ENCODE measurements at places on chromosomes 1 and 21.

- no peak for DNase-seq
Measured at GRCh38 chr1:36133484-36133883, 8.5 kb upstream of the COL8A2 start.

DNA sequence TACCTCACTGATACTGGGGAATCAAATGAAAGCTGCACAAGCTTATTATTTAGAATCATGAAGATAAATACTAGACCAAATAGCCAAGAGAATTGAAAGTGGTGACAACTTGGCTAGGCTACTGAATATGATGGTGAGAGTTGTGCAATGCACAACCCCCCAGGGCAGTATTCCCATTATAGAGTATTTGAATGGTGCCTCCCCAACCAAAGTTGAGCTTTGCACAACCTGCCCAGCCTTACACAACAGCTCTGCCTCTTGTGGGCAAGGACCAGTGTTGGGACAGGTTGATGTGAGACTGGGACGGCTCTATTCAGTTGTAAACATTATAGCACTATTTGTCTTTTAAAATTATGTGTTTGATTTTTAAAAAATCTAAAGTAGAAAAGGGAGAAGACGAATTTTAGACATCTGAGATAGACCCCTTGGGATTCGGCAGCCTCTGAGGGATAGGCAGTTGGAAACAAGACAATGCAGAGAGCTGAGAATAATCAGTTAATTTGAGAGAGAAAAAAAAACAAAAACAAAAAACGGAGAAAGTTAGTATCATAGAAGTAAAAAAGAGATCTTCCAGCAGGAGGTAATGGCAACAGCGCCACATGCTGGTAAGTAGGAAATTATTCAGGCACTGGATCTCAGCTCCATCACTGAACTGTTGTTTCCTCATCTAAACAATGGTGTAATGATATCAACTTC, 91.0 kb upstream of the KCNA3 start:
- peak; percentile 61 for DNase-seq

GRCh38 chr1:1554550-1554925, 14.1 kb upstream of the TMEM240 start:
- DNase-seq: no peak

DNA sequence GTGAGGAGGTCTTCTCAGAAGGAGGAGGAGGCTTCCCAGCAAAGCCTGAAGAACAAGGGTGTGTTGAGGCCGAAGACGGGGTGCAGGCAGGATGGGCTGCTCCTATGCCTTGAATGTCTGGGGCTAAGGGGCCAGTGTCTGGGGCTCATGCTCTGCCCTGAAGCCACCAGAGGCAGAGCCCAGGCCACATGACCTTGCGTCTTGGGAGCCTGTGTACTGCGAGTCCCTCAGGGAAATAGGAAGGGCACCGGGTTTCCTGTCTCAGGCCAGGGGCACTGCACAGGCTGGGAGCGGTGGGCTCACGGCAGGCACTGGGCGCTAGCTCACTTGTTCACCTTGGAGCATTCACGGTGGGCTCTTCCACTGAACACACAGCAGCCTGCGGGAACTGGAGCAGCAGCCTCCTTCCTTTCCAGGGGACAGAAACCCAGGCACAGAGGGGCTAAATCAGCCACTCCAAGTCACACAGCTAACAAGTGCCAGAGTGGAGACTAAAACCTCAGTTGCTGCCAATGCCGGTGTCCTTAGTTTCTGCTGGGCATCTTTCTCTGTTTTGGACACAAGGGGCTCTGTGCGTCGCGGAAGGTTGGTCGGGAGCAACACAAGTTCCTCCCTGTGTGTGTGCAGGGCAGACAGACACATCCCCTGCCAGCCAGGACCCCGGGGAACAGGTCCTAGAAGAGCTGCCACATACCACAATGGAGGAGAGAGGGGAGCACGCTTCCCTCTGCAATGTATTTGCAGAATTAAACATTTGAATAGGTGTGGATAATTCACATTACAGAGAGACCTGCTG, 104.8 kb upstream of the C1orf174 start:
- DNase-seq: no peak

DNA sequence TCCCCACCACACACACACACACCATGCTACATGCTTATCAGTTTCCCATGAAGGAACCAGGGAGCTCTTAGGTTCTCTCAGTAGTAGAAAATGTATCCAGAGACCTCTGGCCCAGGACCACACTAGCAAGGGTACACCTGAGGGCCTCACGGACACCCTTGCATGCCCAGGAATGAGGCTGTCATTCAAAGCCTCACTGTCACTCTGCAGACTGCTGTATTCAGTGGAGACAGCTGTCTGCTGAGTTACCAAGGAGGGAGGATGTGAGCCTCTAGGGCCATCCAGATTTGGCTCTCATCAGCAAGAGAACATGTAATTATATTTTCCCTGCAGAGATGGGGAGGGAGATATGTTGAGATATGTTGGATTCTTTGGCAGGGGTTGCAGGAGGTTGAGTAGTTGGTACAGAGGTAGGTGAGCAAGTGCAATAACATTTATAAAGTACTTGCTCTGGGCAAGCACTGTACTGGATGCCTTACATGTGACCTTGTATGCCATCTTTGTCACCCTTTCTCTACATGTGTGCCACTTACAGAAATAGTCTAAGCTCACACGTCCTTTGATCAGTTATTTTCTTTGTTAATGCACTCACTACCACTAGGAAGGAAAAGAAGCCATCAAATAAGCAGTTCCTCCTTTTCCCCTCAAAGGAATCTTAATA, 250.6 kb downstream of the ZP4 start:
- DNase-seq: no peak

DNA sequence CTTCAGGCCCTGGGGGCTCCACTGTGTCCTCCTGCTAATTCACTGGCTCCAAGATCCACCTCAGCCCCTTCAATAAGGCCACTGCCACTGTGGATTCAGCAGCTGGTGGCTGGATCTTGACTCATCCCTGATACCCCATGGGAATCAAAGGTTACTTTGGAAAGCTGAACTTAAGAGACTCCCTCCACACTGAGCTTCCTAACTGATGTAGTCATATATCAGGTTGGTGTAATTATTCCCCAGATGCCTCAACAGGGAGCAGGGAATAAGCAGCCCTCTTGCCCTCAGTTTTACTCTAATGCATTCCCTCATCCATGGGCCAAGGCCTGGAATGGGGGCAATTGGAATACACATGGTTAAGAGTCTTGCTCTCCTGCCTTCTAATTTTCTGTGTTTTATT, 164.6 kb downstream of the FASLG start:
- no peak for DNase-seq

DNA sequence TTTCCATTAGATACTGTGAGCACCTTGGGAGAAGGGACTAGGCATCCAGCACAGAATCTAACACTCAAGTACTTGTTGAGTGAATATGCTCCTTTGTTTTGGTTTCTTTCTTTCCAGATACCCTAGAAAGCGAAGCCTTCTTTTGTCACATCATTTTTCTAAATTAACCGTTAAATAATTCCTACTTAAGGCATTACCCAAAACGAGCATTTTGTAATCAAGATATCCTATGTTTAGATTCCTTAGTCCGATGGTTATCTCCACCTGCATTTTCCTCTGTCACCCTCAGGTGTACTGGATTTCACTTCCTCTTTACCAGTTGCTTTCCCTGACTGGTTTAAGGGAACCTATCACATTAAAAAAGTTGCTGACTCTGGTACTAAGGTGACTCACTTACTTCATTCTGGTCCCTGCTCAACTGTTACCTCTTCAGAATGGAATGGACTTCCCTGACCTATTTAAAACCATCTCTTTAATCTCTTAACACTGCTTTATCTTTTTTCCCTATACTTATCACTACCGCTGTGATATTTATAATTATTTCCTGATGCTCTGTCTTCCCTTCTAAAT, 3.2 kb downstream of the B3GALNT2 start:
- DNase-seq: no peak

DNA sequence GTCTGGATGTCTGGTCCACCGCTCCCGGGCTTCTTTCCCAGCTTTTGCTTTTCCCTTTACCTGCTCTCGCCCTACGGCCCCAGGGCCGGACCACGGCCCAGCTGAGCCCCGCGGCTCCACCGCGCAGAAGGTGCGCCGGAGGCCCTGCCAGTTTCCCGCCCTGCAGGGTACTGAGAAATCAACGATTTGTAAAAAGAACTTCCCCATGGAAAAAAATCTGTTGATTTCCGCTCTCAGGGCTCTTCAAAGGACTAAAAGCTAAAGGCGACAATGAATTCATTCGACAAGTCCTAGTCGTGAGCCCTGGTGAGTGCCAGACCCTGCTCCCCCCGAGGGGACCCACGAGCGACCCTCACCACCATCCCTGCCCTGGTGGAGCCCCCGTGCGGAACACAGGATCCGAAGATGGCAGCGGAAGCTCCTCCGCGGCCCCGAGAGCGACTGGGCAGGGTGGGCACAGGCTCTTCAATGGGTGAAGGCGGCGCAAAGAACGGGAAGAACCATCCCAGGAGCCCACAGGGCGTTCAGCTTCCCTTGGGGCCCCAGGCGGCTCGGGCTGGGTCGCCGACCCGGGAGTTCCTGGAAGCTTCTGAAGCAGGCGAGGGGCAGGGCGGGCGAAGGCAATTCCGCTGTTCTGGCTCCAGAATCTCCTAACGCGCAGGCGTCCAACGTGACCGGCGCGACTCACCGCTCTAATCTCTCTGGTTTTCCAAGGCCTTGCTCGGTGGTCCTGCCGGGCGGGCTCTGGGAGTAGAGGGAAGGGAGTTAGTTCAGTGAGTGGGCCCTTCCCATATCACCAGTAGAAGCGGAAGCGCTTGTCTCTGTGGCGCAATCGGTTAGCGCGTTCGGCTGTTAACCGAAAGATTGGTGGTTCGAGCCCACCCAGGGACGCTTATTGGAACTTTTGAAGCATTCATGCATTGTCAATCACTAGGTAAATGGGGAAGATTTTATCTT, 6.6 kb upstream of the RNU1-2 start:
- peak; percentile 48 for DNase-seq

DNA sequence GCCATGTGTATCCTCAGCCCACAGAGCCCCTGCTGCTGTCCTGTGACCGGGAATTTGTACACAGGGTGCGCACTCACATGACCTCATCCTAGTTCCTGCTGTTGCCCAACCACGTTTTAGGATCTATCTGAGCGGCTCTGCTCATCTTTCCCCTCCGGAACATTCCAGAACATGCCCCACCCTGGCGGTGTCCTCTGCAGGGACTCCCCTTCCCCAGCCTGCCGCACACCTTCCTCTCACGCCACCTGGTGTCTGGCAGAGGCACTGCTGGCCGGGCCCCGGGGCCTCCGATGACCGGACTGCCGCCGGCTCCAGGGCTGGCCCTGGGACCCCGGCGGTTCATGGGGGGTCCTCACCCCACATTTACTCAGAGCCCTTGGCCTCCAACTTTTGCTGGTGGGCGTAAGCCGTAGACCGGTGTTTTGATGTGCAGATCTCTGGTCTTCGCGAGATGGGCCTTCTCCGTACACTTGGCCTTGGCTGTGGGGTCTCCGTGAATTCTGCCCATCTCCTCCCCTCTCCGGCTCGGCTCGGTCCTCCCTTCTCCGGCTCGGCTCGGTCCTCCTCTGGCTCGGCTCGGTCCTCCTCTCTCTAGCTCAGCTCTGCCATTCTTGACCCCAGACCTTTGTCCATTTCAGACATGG, 29.5 kb downstream of the ARHGEF16 start:
- peak; percentile 15 for DNase-seq

DNA sequence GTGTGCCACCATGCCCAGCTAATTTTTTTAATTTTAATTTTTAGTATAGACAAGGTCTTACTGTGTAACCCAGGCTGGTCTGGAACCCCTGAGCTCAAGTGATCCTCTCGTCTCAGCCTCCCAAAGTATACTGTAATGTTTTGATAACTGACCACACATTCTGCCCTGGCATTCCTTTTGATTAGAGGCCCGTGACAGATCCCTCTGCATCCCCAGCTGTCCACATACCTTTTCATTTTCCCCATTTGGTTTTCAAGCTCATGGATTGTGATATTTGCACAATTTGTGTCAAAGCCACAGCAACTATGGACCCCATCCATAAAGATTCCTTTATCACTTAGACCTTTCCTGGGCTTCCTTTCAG, 116.8 kb upstream of the ATP1A1 start:
- DNase-seq: no peak

DNA sequence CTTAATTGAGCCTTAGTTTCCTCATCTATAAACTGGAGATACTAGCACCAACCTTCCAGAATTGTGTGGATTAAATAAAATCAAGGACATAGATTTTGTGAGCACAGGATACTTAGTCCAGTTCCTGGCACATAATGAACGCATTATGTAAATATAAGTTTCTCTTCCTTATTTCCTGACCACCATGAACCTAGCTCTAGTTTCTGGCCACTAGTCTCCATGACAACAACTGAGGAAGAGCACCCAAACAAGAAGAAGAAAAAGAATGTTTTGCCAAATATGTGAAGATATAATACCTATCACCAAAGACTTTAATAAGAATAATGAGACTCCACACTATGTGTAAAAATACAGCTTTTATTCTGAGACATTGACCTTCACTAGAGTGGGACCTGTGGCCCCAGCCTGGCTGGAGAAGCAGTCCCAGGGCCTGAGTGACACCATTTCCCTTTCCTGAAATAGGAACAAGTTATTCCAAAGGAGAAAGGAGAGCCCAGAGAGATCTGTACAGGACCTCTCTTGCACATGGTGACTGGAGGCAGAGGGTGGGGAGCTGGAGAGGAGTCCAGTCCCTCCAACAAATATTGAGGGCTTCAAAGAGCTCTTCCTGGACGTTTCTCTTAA, 940 bp upstream of the USF1 start:
- DNase-seq: no peak

DNA sequence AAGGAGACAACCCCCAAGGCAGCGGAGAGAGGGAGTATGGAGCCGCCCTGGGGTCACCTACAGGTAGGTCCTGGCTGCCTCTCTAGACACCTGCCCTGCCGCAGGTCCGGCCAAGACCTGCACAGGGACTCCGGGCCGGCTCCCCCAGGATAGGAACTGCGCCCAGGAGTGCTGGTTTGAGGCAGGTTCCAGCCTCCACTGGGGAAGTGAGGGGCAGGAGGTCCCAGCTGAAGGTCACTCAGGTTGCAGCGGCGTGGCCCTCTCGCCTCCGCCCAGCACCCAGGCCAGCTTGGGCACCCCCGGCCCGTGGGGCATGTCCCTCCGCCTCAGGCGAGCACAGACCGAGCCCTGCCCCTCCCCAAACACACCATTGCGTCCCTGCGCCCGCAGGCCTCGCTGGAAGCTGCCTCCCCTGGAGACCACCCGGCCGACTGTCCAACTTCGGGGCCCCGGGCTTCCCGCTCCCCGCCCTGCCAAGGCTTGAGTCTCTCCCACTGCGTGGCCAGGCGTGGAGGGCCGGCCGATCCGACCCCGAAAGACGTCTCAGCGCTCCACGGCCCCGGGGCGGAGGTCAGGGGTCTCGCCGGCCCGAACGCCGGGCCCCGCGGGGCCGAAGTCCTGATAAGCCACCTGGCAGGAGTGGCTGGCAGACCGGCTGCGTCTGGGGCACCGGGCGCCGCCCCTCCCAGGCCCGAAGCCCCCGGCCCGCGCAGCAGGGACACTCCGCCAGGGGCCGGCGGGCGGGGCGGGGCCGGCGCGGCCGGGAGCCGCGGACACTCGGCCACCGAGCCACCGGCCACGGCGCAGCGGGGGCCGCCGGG, 1.4 kb upstream of the SKI start:
- no peak for DNase-seq

- no peak for DNase-seq
Measured at GRCh38 chr1:43671626-43672330, 21.8 kb downstream of the KDM4A start.

- DNase-seq: no peak
Measured at GRCh38 chr1:48079096-48079495, 81.9 kb upstream of the TRABD2B start.

Measured in central memory CD4-positive, alpha-beta T cell (primary cell).